ENCODE measurements at places on chromosomes 11 and 22. TPM values are rescaled to one million over a fixed set of nuclear protein-coding genes. Genes with fewer than 3 reads are reported as not detected.

DNA sequence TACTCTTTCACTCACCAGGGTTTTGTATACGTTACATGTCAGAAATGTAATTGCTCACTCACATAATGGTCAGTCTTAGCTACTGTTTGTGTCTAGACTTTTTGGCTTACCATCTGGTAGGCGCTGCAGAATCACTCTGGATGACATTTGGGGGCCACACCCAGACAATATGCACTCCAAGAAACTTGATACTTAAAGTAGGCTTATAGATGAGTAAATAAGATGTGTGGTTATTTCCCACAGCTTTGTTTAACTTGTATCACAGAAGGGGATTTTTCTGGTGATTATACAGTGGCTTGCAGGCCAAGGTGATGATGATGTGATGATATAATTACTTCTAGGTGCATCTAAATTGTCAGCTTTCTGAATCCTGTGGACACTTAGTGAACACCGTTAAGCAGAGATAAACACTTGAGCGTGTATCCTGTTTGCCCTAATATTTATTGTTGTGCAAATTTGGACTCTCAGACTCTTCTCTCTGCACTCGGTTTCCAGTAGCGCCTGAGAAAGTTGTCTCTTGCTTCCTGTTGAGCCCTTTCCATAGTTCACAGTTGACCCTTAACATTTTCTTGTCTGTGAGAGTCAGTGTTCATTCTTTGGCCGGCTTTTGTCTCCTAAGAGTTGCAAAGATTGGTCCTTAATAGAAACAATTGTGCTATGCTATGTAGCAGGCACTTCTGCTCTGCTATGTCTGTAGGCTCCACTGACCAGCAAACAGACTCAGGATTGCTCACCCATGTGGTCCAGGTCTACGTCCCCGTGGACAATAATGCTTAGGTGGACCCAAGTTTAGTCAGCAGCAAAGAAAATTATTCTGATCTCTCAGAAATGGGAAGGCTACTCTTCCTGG lies 89.3 kb downstream of the PRR5L start:
- peak; percentile 81 for DNase-seq

- peak; percentile 36 for DNase-seq
Observed at GRCh38 chr11:101126551-101127196, 2.9 kb downstream of the PGR start.

DNA sequence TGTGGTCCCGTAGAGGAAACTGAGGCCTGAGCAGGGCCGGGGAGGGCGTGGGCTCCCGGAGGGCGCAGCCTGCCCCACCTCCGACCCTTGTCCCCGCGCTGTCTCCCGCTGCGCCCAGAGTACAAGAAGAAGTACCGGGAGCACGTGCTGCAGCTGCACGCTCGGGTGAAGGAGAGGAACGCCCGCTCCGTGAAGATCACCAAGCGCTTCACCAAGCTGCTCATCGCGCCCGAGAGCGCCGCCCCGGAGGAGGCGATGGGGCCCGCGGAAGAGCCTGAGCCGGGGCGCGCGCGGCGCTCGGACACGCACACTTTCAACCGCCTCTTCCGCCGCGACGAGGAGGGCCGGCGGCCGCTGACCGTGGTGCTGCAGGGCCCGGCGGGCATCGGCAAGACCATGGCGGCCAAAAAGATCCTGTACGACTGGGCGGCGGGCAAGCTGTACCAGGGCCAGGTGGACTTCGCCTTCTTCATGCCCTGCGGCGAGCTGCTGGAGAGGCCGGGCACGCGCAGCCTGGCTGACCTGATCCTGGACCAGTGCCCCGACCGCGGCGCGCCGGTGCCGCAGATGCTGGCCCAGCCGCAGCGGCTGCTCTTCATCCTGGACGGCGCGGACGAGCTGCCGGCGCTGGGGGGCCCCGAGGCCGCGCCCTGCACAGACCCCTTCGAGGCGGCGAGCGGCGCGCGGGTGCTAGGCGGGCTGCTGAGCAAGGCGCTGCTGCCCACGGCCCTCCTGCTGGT lies 1.9 kb downstream of the NLRP6 start:
- peak; percentile 22 for DNase-seq

OR52H1 gene
- total RNA-seq = not detected

DNA sequence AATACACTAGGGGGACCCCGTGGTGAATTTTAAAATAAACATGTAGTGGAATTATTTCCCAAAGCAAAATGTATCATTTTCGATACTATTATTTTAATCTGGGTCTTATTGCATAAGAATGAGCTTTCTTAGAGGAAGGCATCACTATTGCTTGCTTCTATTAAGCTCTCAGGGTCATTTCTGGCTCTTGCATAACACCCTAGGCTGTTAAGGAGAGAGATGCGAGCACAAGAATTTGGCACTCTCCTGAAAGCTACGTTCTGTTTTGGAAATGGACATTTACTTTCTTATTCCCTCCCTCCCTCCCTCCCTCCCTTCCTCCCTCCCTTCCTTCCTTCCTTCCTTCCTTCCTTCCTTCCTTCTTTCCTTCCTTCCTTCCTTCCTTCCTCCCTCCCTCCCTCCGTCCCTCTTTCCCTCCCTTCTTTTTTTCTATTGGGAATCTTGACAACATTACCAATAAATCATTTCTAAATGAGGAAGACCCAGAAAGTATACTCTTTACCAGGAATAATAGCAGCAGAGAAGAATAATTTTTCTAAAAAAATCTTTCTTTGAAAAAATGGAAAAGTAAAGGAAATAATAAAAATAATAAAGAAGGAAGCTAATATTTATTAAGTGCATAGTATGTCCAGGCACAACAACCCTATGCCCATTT lies 83.6 kb upstream of the BDNF start:
- DNase-seq = no peak

SYT8 gene
- total RNA-seq = 16.2 TPM

GRCh38 chr11:66523611-66524010 lies 13.2 kb downstream of the BBS1 start:
- no peak for DNase-seq

DNA sequence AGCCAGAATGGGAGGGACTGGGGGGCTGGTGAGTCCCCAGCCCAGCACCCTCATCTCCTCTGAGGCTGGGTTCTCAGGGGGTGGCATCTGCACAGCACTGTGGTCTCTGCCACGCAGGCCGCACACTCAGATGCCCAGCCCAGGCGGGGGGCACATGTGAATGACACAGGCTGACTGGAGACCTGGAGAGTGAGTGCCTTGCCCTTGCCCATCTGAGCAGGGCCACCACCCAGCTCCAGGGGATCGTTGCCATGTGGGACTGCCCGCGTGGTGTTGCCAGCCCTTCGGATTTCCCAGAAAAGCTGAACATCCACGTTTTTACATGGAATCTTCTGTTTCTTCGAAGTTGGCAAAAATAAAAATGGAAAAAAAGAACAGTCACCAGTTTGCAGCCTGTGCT lies 18.9 kb downstream of the PRDM11 start:
- DNase-seq = no peak

PGGHG gene
- total RNA-seq = 14.0 TPM

DNA sequence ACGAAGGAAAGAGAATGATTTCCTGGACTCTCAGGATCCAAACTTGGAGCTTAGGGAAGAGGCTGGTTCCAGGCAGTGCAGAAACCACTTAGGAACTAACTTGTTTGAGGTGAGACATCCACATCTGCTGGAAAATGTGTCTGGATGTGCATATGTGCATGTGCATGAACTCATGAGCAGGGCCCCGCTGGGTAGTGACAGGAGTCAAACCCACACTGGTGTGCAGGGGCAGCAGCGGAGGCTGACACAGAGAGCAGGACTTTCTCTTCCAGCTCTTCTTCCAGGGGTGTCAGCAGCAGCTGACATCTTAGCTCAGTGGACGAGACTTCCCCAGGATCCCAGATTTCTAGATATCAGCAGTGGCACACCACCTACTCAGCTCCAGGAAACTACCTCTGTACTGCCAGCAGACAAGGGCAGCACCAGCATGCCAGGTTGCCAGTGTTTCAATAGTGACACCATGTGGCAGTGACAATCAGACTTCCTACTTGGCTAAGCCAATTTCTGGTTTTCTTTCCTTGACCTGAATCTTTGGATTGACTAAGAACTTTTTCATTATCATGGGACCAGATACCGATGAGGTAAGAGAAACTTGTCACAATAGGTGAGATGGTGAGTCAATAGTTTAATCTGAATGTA lies 227.5 kb upstream of the ZC3H12C start:
- DNase-seq = peak; percentile 45

DNA sequence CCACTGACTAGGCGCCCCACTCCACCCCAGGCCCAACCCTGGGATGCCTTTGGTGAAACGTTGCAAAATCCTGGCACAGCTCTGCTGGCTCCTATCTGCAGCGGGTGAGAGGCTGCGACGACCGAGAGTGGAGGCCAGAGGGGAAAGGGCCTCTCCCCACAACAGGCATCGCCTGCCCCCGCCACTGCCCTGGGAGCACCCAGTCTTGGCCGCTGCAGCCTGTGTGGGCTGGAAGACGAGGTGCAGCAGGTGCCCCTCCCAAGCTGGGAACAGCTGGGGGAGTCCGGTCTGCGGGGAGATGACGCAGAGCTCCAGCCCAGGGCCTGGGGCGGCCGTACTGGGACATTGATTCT lies 4.2 kb upstream of the PIM3 start:
- DNase-seq = no peak

CALCB gene
- not detected for total RNA-seq

DNA sequence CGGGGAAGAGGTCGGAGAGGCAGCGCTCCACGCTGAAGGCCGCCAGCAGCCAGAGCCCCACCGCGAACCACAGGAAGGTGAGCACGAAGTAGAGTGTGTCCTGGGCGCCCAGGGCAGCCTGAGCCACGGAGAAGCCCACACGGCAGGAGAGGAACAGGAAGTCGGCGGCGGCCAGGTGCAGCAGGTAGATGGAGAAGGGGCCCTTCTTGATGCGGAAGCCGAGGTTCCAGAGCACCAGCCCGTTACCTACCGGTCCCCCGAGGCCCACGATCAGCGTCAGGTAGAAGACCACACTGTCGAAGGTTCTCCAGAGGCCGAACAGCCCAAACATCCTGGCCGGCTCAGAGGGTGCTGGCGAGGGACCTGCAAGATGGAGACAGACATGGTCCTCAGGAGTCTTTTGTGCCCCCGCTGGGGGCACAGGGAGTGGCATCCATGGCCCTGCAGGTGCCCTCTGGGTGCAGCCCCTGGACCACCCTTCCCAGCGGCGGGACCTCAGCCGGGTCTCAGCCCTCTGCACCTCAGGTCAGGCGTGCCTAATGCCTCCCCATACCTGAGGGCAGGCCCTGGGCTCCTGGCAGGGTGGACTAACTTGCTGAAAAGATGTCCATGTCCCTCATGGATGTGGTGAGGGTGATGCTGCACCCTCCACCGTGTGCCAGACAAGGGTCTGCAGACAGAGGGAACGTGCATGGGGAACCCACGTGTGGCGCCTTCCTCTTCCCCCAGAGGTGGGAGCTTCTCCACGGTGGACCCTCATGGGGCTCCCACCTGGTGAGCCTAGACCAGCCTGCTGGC lies at the start of gene MRGPRG:
Gene MRGPRG, minus strand, starts transcription at position 331 of the 798 bp plus-strand sequence. Its CDS starts 0 bp downstream, at position 331.
- no peak for DNase-seq

- no peak for DNase-seq
Observed at GRCh38 chr11:122459064-122459463, 196.5 kb upstream of the UBASH3B start.

DNA sequence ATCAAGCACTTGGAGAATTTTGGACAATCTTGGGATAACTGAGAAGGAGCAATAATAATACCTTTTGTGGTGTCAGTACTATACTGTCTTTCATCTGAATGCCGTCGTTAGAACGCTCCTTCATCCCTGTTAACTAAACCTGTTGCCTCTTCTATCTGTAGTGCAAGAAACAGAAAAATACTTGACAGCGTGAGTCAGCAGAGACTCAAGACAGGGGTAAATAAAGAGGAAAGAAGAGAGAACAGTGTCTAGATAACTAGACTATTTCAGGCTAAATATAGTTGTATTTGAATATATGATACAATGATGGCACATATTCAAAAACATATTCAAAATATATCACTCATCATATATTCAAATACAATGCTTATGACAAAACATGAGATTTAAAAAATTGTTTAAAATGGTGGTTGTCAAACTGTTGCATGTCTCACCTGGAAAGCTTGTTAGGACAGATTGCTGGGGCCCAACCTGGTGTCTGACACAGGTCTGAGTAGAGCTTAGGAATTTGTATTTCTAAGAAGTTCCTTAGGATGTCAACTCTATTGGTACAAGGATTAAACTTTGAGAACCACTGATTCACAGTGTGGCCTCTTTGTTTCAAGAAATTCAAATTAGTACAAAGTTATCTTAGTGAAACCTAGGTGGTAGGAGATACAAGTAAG lies 17.4 kb downstream of the OOSP4A start:
- DNase-seq = no peak

RASL10A gene
- total RNA-seq = 12.3 TPM

DNA sequence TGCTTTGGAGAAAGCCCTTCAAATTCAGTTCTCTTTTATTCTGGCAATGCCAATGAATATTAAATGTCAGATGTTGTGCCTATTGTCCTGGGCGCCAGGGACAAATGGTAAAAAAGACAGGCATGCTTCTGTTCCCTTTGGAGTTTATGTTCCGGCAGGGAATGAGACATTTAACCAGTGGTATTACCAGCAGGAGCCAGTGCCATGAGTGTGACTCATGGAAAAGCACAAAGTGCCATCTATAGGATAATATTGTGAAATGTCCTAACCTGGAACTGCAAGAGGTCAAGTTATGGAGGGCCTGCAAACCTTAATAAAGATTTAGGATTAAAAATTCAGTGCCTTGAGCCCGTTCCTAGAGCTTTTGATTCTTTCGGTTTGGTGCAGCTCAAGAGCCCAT lies 39.5 kb downstream of the REXO2 start:
- no peak for DNase-seq

CEP126 gene
- total RNA-seq = 4.2 TPM

DNA sequence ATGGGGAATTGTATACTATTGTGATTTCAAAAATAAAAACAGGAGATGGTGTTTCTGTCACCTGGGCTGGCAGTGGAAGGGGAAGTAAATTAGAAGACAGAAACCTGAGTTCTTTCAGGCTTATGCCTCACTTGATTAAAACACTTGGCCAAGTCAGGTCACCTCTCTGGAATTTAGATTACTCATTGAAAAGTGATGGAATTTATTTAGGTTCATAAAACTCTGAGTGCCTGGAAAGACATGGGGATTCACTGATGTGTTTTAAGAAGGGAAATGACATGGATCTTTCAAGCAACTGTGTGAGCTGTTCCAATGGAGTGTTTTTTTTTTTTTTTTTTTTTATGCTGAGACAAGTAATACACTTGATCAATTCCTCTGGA lies 400.1 kb downstream of the TMEM135 start:
- peak; percentile 11 for DNase-seq

GRCh38 chr11:72812604-72812966 lies 1.6 kb upstream of the ATG16L2 start:
- DNase-seq = no peak

DNA sequence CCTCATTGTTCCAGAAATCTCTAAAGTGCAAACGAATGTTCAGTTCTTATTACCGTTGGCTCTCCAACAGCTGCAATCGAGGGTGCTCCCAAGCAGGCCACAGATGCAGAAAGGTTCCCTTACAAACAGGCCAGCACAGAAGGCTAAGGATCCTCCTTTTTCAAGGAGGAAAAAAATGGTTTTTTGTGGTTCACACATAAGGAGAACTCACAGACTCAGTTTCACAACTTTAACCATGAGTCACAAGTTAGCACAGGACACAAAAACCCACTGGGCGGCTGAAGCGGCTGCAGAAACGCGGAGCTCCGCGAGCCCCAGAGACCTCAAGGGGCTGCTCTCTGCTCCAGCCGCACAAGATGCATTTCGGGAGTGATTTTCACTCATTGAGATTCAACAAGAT lies 98.2 kb upstream of the PRR5 start:
- DNase-seq = peak; percentile 54

GRCh38 chr22:30239488-30240405 lies 6.8 kb downstream of the LIF start:
- no peak for DNase-seq

- DNase-seq = no peak
Observed at GRCh38 chr11:101686514-101686913, 102.7 kb upstream of the TRPC6 start.

GRCh38 chr11:88521799-88522201 lies 184.3 kb upstream of the CTSC start:
- DNase-seq = peak; percentile 26

- no peak for DNase-seq
Observed at GRCh38 chr22:48563966-48564330, 1263.7 kb downstream of the BRD1 start.
